ENCODE measurements at places on chromosomes 5 and 9.

GRCh38 chr5:157541447-157542118 lies 34.0 kb downstream of the ADAM19 start:
- no peak for DNase-seq

- DNase-seq, result no peak
Observed at GRCh38 chr5:179926657-179927056, 19.0 kb upstream of the TBC1D9B start.

GRCh38 chr9:124708074-124708473 lies 63.0 kb downstream of the NR6A1 start:
- no peak for DNase-seq

DNA sequence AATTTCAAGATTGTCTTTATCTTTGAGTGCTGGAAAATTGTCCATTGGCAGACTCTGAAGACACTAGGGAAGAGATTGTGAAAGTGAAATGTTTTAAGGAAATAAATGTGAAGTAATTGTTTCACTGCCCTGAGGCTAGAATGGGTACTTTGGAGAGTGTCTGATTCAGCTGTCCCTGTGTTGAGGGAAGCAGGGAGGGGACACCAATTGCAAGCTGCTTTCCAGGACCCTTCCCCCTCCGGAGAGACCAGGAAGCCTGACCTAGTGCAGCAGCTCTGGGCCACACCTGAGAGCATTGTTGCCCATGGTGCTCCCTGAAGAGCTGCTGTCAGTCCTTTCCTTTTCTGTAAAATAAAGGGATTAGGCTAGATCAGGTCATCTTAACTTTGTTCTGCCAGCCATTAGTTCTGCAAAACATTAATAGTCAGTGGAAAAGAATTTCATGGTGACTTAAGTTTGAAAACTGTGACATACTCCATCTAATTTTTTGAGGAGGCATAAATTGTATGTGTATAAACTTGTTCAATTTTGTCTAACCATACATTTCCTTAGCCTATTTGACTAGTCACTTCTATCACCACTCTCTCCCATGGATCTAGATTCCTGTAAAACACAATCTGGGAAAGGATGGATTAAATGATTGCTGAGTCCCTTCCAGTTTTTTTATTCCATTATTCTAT lies 18.8 kb downstream of the MAP1B start:
- no peak for DNase-seq

- DNase-seq, result peak; percentile 36
Observed at GRCh38 chr5:135718151-135718550, 116.3 kb upstream of the SLC25A48 start.

DNA sequence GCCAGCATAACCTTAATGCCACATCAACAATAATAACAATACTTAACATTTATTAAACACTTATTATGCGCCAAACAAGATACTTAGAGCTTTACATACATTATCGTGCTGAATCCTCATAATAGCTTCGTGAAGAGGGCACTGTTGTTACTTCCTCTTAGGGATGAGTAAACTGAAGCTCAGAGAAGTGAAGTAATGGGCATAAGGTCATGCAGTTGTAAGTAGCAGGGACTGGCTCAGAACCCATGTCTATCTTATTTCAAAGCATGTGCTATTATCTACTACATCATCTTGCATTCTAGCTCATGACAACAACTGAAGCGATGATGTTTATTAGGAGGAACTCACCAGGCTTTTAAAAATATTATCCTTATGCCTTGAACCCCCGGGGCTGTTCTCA lies 34.9 kb upstream of the PPP3R2 start:
- DNase-seq, result no peak

DNA sequence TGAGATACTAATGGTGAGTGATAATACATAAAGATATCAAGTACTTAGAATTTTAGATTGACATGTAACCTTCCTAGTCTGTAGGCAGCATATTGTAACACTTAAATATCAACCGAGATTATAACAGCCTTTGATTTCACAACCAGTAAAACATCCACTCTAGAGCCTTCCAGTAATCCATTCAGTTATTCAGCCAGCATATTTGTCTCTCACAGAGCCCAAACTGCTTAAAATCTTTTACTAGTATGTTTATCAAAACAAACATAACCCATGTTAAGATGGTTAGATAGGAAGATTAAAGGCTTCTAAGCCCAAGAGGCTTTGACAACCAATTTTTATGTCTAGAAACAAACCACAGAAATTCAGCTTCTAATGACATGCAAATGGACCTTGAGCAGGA lies 177.9 kb upstream of the FST start:
- DNase-seq, result no peak

DNA sequence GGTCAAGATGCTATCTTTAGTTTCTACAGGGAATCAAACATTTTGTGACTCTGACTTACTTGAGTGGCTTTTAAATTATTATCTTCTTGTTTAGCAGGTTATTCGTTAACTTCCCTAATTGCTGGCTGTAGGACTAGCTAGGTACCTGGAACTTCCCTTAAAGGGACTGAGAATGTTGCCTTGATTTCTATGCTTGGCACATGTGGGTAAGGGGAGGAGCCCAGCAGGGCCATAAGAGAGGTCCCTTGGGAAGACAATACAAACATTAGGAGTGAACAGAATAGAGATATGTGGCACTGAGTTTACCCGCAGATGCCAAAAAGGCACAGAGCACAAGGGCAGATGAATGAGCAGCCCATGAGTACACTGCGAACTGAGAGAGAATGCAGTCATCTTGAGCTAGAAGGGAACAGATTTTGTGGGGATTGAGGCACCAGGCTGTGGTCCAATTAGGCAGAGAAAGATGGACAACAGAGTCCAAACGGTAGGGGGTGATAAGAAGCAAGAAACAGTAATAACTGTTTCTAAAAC lies 9.8 kb downstream of the CKMT2 start:
- DNase-seq, result no peak

GRCh38 chr9:130997395-130997684 lies 11.6 kb upstream of the LAMC3 start:
- DNase-seq, result no peak

- no peak for DNase-seq
Observed at GRCh38 chr9:83563360-83563759, 25.2 kb upstream of the FRMD3 start.

DNA sequence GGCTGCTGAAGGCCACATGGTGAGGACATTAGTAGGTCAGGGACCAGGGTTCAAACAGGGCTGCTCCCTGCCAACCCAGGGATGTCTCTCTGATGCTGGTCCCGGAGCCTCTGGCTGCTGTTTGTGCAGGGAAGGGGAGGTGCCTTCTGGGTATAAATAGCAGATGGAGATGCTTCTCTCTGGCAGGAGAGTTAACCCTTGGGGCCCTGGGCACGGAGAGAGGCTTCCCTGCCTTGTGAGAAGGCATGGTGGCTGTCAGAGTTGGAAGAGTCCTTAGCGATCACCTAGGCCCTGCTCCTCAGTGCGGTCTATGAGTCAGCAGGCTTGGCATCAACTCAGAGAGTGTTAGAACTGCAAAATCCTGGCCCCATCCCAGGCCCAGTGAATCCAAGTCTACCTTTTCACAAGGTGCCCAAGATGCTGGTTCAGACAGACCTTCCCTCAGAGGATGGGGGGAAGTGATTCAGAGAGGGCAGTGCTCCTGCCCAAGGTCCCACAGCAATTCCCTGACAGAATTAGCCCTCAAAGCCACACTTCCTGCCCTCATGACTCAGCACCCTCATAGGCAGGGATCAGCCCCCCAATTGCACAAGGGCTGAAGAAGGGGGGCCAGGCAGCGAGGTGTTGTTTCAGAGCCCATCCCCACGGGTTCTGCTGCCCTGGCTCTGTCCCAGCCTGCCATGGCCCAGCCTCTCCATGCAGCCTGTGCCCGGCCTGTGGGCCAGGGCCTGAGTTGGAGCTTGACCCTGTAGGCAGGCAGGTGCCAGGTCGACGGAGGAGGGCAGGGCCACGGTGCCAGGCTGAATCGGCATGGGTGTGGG lies 25.6 kb downstream of the CAMK2A start:
- peak; percentile 77 for DNase-seq

DNA sequence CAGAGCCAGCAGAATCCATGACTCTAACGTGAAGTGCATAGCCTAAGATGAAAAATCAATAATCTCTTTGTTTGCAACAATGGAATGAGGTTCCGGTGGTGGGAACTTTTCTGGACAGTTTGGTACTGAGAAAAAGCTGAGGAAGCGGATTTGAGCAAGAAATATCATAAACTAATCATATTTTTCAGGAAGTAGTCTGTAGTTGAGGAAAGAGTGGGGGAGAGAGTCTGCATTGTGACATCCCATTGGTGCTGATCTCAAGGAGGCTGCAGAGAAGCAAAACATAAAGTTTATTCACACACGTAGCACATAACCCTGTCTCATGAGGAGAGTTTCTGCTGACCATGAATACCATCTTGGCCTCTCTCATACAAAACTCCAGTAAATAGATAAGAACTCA lies 15.8 kb upstream of the FCHO2 start:
- no peak for DNase-seq

DNA sequence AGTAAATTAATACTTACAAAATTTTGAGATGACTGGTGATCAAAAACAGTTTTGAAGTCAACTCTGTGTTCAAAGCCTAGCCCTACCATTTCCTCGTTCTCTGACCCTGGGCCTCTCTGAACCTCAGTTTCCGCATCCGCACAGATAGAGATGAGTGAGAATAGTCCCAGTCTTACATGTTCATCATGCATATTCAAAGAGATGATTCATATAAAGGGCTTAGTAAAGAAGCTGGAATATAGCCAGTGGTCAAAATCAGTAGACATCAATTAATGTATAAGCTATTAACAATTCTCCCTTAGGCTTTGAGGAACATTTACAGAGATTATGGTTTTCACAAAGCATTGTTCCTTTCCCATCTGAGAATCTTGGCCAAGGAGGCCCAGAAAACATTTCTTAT lies 250.6 kb downstream of the SPOCK1 start:
- no peak for DNase-seq

DNA sequence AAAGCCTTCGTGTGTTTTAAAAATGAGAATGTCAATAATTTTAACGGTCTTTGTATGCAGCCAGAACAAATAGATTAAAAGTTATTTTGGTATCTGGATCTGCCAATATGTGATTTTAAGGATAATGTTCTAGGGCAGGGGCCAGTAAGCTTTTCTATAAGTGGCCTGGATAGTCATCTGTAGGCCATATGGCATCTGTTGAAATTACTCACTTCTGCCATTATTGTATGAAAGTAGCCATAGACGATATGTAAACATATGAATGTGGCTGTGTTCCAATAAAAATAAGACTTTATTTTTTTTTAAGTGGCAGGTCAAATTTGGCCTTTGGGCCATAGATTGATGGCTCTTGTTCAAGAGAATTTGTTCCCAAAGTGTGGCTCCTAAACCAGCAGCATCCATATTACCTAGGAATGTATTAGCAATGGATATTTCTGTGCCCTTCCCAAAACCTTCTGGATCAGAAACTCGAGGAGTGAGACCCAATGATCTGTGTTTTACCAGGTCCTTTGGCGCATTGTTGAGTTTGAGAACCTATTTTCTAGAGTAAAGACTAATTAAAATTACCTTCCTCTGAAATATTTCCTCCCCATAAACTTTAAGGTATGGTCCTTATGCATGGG lies 55.9 kb downstream of the C6 start:
- no peak for DNase-seq

DNA sequence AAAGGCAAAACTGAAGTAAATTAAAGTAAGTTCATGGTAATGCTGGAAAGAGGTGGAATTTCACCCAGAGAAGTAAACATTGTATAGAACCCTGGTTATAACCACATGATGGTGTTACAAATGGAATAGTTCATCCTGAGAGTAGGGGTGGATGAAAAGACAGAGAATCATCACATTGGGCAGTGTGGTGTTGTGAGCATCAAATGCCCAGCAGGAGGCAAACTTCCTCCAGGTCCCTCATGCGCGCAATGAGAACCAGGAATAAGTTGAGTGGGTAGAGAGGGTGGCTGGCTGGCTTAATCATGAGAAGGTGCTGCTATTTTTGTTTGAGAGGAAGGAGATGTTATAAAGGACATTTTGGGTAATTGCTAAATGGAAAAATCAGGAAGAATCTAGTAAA lies 163.3 kb upstream of the HMHB1 start:
- DNase-seq, result peak; percentile 53

- DNase-seq, result no peak
Observed at GRCh38 chr9:89732939-89733324, 128.1 kb downstream of the GADD45G start.

DNA sequence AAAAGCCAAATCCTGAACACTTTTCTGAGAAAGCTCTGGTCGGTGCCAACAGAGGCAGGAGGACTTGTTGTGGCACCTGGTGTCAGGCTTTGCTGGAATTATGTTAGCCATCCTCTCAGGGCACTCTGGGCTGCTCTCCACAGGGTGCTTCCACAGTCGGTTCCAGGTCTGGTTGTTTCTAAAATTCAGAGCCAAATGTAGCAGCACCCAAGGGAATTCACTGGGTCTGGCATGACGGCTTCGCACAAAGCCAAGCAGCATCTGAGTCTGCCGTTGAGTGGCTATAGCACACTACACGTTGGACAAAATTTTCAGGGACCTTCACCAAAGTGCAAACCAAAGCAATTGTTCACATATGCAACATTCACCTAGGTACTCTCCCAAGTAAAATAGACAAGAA lies 110.2 kb downstream of the PJA2 start:
- no peak for DNase-seq

DNA sequence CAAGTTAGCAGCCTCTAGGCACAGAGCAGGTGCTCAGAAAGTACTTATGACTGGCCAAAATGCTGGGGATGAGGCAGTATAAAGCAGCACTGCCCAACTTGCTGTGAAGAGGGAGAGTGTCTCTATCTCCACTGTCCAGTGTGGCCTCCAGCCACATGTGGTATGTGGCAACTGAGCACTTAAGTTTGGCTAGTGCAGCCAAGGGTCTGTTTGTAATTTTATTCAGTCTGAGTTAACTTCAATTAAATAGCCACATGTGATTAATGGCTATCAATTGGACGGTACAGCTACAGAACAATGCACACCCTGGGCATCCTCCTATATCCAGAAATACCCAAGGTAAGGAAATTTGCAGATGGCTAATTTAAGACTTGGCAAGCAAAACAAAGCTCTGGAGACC lies 26.9 kb downstream of the ROR2 start:
- no peak for DNase-seq

DNA sequence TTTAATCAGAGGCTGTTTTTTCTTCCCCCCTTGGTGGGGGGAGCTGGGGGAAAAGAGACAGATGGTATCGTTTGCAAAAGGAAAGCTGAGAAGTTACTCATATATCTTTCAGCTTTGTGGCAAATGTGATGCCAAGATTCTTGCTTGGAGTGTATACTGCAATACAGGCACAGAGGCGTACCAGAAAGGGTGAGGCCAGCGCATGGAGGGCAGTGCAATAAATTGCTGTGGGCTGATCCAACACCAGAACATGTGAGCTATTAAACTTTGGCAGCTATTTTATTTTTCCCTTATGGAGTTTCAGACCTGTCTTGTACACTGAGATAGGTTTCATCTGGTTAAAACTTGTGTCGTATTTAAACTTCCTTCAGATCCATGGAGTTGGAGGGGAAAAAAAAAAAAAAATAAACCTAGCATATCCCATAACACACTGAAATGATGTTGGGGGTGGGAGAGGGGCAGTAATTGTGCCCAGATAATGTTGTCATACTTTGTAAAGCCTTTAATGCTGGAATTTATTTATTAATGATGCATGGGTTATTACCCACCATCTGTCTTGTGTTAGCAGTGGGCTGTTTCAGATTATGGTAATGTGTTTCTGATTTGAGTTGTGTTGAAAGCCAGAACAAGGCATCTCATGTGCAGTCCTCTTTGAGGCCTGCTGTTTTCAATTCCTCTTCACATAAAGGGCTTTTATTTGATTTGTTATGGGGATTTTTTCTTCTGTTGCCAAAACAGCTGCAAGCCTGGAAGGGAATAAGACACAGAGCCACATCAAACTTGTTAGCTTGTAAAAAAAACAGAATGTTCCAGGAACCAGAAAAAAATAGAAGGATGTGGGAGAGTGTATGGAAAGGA lies 891.3 kb downstream of the TLE1 start:
- no peak for DNase-seq

- DNase-seq, result no peak
Observed at GRCh38 chr5:108334225-108334624, 47.7 kb downstream of the FBXL17 start.
